ENCODE measurements at places on chromosomes 4 and X.

GRCh38 chr4:42626629-42627146 lies 30.2 kb downstream of the ATP8A1 start:
- no peak for DNase-seq

- no peak for DNase-seq
Observed at GRCh38 chrX:69046996-69047490, 118.2 kb downstream of the PJA1 start.

GRCh38 chr4:8400632-8401325 lies 39.7 kb downstream of the ACOX3 start:
- DNase-seq: no peak

- DNase-seq: no peak
Observed at GRCh38 chr4:150209140-150209829, 131.0 kb downstream of the DCLK2 start.

DNA sequence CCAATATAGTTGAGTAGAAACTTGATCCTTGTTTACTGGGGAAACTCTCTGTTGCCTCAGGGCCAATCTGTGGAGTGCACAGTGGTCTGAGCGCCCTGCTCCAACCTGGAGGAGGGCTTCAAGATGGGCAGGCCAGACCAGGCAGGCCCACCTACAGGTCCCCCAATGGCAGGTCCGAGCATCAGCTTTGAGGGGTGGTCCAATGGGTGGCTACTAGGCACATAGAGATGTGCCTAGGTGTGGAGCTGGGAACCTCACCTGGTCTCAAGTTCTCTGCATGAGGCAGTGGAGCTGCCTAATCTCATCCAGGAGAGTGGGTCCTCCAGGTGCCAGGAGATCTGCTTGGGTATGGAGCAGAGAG lies 252.9 kb downstream of the ARHGAP10 start:
- DNase-seq: no peak

- peak; percentile 43 for DNase-seq
Observed at GRCh38 chr4:169774466-169775445, 17.0 kb upstream of the HPF1 start.

DNA sequence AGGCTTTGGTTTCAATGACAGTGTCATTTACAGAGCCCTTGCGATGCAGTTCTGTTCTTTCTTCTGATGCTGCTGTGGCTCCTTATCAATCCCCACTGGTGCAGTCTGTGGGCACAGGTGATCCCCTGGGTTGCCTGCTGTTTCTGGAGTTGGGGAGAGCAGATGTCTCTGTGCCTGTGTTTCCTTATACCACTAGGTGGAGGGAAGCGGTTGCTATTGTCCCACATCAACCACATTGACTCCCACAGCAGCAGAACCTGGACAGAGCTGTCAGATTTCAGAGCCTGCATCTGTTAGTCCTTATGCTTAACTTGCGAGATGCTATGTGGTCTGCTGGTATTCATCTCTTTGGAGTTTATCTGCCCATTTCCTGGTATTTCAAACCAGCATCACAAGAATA lies 57.7 kb downstream of the NEIL3 start:
- no peak for DNase-seq

DNA sequence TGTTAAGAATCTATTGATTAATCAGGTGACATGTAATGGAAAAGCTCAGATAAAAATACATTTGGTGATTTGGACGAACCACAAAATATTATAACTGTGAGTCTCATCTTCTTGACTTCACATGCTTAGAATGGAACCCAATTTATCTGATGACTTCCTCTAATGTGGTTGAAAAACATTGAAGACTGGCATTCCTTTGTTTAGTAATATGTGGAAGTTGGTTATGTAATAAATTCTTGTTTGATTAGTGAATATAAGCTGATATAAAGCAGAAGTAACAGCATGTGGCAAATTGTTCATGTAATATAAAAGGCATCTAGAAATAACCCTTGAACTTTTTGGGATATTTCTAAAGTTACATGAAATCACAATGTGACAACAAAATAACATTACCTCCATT lies 9.7 kb downstream of the GIMD1 start:
- no peak for DNase-seq

- no peak for DNase-seq
Observed at GRCh38 chr4:124637321-124637720, 75.2 kb downstream of the ANKRD50 start.

GRCh38 chr4:169662206-169662605 lies 41.8 kb downstream of the CLCN3 start:
- DNase-seq: no peak

GRCh38 chrX:39133971-39134370 lies 332.7 kb downstream of the MID1IP1 start:
- DNase-seq: peak; percentile 2

DNA sequence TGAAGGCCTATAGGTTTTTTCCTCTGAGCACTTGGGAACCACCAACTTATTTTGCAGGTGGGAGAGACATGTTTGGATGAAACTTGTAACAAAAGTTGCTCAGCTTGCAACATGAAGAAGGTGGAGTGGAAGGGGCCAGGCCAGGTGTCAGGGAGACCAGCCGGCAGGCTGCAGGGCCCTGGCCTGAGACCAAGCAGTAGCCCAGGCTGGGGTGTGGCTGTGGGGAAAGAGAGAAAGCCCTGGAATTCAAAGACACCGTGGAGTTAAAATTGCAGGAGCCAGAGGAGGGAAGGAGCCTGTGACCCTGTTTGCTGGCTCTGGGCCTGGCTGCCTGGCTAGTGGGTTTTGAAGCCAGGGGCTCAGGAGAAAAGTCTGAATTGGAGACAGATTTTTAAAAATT lies 43.4 kb downstream of the EFNB1 start:
- DNase-seq: no peak

- peak; percentile 52 for DNase-seq
Observed at GRCh38 chr4:56976837-56977320, 527 bp downstream of the NOA1 start.

- DNase-seq: no peak
Observed at GRCh38 chrX:104972737-104973136, 247.8 kb downstream of the TEX13A start.

DNA sequence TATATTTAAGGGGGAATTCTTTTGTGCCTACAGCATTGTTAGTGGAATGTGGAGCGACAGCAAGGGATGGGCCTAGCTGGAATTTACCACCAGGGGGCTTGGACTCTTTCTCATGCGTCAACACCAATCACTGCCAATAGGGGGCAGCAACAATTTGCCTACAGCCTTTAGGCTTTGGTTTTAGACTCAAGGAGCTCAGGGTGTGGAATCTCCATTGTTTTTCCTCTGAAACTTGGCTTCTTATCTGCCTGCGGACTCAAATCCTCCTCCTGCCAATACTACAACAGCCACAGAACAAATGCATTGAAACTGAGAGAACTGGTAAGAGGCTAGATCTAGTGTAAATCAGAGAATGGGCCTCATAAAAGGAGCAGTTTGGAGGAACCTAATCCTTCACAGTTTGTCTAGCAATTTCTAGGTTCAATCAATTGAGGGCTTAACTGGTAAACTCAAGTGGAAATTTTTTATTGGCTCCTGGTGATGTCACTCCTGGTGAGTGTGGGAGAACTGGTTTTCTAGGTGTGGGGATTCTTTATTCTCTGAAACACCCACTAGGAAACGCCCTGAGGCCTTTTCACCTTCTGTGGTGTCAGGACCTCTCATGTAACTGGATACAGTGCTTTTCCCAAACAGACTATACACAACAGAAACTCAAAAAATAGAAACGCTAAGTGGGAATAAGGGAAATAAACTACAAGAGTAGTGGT lies 27.9 kb upstream of the TMSB4X start:
- DNase-seq: peak; percentile 62

DNA sequence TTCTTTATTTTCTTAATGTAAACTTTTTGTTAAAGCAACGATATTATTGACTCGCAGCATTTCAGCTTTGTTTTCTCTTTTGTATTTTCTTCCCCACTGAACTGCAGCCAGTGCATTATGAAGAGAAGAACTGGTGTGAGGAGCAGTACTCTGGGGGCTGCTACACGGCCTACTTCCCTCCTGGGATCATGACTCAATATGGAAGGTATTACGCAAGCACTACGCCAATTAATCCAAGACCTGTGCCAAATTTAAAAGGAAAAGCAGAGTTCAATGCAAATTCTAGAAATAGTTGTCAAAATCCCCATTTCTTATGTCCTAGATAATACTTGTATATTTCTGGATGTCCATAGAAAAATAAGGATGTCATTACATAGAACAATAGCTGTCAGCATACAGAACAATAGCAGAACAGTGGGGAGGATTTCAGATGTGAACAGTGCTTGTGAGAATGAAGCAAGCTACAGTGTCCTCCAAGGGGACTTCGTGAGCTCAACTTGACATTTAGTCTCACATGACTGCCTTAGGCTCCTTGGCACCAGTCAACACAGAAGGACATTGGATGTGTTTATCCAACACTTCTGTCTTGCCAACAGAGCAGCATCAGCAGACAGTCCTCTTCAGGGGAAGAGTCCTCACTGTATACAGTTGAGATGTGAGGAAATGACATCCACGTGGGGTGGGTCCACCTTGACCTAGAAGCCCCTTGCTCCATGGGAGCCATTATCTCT lies 85.9 kb downstream of the MAOA start:
- DNase-seq: no peak

DNA sequence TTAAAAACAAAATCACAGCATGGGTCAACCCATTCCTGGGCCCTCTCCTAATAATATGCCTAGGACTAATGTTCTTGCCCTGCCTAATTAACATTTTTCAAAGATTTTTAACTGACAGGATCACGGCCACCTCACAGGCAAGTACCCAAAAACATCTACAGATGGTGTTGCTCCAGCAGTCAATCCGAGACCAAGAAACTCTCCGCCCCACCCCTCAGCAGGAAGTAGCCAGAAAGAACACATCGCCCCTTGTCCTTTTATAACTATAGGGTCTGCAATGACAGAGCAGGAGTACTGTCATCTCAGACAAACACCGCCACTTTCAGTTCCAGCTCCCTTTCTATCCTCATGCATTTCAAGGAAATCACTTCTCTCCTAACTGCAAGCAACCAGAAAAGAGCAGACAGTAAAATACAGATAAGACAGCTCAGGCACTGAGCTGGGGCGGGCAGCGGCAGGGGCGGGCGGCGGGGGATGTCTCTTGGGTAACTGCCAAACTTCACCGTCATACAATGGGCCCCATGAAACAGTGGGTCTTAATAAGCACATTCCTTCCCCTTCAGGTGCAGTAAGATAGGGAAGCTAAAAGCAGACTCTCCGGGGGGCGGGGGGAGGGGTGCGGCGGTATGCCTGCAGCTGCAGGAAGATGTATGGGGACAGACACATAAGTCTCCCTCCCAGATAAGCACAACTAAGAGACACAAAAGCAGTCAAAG lies 67.4 kb downstream of the ZNF182 start:
- no peak for DNase-seq

GRCh38 chrX:38988301-38988700 lies 187.0 kb downstream of the MID1IP1 start:
- DNase-seq: no peak

GRCh38 chr4:157014621-157015591 lies 43.3 kb upstream of the PDGFC start:
- no peak for DNase-seq

DNA sequence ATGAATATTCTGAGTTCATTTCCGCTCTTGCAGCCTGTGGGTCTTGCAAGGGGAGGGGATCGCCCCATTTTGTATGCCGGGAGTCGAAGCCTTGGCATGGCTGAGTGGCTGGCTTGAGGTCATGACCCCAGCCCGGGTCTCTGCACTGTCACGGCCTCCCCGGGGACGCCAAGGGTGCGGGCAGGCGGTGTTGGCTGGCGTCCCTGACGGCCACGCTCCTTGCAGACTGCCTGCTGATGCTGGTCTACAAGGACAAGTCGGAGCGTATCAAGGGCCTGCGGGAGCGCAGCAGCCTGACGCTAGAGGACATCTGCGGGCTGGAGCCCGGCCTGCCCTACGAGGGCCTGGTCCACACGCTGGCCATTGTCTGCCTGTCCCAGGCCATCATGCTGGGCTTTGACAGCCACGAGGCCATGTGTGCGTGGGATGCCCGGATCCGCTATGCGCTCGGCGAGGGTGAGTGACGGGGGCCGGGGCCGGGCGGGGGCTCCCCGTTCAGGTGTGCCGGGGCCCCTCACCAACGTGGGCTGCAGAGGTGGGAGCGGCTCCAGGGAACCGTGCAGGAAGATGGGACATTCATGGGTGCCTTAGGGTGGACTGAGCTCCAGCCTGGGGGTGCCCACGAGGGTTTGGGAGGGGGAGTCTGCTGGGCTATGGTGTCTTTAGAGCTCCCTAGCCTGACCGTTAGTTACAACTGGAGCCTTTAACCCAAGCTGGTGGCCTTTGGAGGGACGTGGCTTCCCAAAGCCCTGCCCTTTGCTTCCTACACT lies 10.3 kb downstream of the DOK7 start:
- no peak for DNase-seq

DNA sequence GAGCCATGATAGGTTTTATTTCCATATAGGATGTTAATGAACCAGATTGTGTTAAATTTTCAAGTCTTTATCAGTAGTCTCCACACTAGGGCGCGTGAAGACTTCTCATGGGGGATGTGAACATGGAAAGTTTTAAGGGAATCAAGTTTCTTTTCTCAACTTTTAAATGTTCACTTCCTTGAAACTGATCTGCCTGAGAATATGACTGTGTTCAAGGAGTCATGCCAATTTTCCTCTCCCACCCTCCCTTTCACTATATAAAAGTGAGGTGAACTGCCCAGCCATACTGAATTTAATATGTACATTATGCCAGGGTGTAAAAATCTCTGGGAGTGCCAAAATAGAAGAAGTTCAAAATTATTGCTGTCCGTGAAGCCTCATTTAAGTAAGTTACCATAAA lies 30.4 kb upstream of the HPGDS start:
- no peak for DNase-seq

GRCh38 chr4:22240814-22241213 lies 275.1 kb downstream of the ADGRA3 start:
- no peak for DNase-seq
